ENCODE measurements at places on chromosomes 6 and 20.

GRCh38 chr20:20075032-20075431 lies 22.7 kb downstream of the CFAP61 start:
- DNase-seq = no peak

- DNase-seq = no peak
These were observed 80.7 kb downstream of the RREB1 start for GRCh38 chr6:7188492-7188891.

DNA sequence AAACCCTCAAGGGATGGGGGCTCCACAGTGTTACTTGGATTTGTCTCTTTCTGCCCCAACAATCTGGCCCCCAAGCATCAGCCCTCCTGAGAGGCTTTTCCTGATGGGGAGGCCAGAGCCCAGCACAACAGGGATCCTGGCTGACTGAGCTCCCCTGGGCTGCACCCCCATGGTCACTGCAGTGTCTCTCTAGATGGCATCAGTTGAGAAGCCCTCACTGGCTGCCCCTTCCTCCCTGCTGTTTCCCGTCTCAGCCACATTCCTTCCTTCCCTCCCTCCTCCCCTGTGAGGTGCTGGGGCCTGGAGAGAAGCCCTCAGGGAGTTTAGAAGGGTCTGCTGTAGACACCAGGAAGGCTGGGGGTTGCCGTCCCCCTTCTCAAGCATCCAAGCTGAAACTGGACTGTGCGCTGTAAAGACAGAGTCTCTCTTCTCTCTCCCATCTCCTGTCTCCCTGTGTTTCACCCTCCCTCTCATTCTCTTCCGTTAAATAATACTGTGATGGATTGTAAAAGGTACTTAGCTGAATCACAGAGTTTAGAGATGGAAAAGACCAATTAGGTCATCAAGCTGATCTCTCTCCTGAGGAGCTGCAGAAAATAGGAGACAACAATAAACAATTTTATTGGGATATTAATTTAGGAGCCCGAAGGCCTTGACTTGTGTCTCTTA lies 29.7 kb downstream of the SAYSD1 start:
- no peak for DNase-seq

GRCh38 chr6:125717120-125717731 lies 32.2 kb upstream of the HEY2 start:
- DNase-seq = no peak
